Thyroid gland (tissue), 4 donors: ENCODE measurements at places on chromosomes 7 and 10. TPM values are rescaled to one million over a fixed set of nuclear protein-coding genes. Genes with fewer than 3 reads are reported as not detected.

- H3K27ac ChIP-seq = peak overlapping the region; percentile 66
- no peaks in the 10 kb centered on the region for H3K36me3 ChIP-seq
- peak; percentile 70 for DNase-seq
- H3K4me1 ChIP-seq = peaks cover 7% of the 10 kb centered on the region
Observed at GRCh38 chr10:122258136-122259074, 12.7 kb upstream of the BTBD16 start.

DNA sequence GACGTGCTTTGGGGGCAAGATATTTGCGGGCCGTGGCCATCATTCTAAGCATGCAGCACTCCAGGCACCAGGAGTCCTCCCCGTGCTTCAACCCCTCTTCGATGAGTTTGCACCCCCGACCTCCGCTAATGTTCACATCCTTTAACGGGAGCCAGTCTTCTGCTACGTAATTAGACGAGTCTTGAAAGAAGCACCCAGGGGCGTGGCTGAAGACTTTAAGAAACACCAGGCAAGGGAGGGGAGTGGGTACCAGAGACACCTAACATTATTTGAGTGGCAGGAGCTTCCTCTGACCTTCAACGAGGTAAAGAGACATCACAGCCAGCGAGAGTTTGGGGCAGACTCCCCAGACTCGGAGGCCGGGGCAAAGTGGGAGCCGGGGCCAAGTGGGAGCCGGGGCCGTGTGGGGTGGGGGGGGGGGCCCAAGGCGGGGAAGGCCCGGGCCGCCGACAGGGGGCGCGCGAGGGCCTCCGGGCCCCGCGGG is 31.1 kb upstream of the TOMM7 start:
- no peaks in the 10 kb centered on the region for H3K27me3 ChIP-seq
- peak overlapping the region; percentile 98 for H3K4me3 ChIP-seq
- no peaks in the 10 kb centered on the region for H3K36me3 ChIP-seq
- H3K27ac ChIP-seq = peak overlapping the region; percentile 95
- peaks cover 4% of the 10 kb centered on the region for H3K4me1 ChIP-seq
- DNase-seq = peak; percentile 39

DNA sequence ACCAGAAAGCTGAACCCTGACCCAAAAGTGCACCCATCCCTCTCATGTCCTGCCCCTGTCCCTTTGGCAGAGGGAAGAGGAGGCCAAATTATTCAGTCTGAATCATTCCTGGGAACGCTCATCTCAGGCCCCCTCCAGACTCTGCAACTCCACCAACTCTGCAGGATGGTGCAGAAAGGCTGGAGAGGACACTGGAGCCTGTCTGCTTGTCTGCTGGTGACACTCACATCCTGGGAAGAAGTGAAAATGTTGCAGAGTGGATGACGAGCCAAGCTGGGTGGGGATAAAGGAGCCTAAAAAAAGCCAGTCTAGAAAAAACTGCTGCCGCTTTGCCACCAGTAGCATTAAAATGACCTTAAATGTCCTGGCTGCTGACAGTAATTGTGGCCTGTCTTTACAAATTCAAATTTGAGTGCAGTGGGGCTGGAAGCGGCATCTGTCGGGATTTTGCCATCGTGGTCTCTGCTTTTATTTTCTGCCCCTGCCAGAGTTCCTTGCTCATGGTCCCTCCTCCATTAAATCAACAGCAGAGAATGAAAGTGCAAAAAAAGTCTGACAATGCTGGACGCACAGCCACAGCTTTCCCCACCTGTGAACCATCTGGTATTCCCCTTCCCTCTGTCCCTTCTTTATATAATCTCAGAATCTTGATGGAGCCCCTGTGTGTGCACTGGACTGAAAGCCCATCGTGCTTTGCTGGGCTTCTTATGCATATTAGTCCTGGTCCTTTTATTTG is 63.9 kb downstream of the STK17A start:
- no peak for DNase-seq
- no peak overlapping the region for H3K4me3 ChIP-seq
- no peaks in the 10 kb centered on the region for H3K36me3 ChIP-seq
- H3K27ac ChIP-seq = peak overlapping the region; percentile 76
- H3K27me3 ChIP-seq = no peaks in the 10 kb centered on the region

AGAP9 gene
- total RNA-seq = 14.5 TPM

GIMAP5 gene
- total RNA-seq = 51.5 TPM

PRPS1L1 gene
- total RNA-seq = not detected
